NCI-H1694 treated with DMSO at 0.1 percent for 48 hours (cell line): ENCODE measurements at places on chromosomes 11 and 22.

DNA sequence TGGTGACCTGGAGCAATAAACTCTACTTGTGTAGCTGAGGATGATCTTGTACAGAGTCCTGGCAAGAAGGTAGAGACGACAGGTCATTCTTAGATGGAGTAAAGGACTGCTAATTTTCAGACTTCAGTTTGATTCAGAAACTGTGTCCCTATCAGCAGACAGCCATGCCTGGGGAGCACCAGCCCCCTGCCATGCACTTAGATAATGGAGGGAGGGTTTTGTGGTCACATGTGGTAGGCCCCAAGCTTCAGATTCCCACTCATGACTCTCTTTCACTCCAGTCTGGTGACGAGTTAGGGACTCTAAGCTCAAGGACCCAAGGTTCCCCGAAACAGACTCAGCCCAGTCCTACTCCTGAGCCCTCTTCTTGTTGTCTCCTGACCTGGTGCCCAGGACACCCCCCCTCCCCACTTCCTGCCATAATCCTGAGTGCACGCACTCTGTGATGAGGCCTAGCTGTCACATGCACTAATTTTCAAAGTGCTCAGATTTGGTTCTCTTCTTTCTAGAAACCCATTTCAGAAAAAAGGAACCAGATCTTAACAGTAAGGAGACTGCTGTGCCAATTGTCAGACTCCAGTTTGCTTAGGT, 10.2 kb upstream of the AMPD3 start:
- DNase-seq = no peak

GRCh38 chr11:78295991-78296930, 107.5 kb downstream of the USP35 start:
- DNase-seq = no peak

- DNase-seq = no peak
Observed at GRCh38 chr22:46526244-46526839, 11.1 kb downstream of the CELSR1 start.

- DNase-seq = no peak
Observed at GRCh38 chr11:35327829-35328228, 91.5 kb downstream of the SLC1A2 start.

- no peak for DNase-seq
Observed at GRCh38 chr11:33703234-33703633, 2.6 kb upstream of the C11orf91 start.

- DNase-seq = no peak
Observed at GRCh38 chr22:17587629-17588028, 24.3 kb downstream of the SLC25A18 start.

GRCh38 chr22:18113680-18114394, 3.2 kb downstream of the TUBA8 start:
- no peak for DNase-seq

- no peak for DNase-seq
Observed at GRCh38 chr11:121557348-121557747, 104.6 kb upstream of the SORL1-AS1 start.

GRCh38 chr11:87144252-87144651, 106.5 kb downstream of the TMEM135 start:
- DNase-seq = no peak

GRCh38 chr11:84541731-84542340, 1085.3 kb downstream of the DLG2 start:
- no peak for DNase-seq

DNA sequence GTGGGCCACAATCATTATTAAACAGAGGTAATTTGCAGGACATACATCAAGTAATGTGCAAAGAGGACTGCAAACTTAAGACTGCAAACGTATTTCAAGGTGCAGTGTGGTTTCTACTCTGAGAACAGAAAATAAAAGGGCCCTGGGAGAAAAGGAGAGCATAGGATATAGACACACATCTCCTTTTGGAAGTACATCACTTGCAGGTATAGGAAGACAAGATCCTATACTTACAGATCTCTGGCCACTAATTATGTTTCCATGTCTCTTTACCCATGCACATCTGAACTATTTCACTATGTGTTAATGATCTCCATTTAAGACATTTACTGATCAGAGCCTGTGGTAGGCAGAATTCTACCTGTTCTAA, 47.7 kb downstream of the PIWIL3 start:
- no peak for DNase-seq

- no peak for DNase-seq
Observed at GRCh38 chr22:29388759-29389090, 355 bp upstream of the AP1B1 start.

GRCh38 chr11:71120471-71120896, 131.9 kb downstream of the SHANK2 start:
- DNase-seq = peak; percentile 50

DNA sequence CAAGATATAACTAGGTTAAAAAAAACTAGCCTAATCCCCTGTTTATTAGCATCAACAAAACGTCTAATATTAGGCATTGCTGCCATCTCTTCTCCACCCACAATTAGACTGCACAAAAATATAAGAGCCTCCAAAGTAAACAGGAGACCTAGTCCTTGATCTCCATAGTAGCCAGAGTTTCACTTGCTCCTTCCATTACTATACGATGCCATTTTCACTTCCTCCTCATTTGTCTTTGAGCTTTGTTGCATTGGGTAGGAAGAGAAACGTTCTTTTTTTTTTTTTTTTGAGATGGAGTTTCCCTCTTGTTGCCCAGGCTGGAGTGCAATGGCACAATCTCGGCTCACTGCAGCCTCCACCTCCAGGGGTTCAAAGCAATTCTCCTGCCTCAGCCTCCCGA, 42.3 kb upstream of the RDX start:
- DNase-seq = no peak

- peak; percentile 93 for DNase-seq
Observed at GRCh38 chr11:12319461-12319951, 57.9 kb upstream of the PARVA start.

GRCh38 chr11:112694813-112695212, 266.4 kb upstream of the NCAM1 start:
- DNase-seq = no peak

DNA sequence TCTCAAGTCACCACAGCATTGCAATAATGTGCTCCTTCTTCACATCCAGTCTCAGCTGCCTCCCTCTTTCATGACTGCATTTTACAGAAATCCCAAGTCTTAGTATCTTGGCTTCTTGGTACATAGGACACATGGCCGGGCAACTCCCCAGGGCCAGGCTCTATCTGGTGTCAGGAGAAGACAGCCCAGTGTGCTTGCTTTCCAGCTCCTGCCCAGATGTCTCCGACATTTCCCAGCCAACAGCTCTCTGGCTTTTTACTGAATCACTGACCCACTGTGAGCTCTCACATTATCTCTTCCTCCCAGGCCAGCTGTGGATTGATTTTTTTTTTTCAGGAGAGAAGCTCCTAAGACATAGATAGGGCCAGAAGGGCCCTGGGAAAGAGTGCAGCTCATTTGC, 346.0 kb upstream of the C11orf87 start:
- no peak for DNase-seq

DNA sequence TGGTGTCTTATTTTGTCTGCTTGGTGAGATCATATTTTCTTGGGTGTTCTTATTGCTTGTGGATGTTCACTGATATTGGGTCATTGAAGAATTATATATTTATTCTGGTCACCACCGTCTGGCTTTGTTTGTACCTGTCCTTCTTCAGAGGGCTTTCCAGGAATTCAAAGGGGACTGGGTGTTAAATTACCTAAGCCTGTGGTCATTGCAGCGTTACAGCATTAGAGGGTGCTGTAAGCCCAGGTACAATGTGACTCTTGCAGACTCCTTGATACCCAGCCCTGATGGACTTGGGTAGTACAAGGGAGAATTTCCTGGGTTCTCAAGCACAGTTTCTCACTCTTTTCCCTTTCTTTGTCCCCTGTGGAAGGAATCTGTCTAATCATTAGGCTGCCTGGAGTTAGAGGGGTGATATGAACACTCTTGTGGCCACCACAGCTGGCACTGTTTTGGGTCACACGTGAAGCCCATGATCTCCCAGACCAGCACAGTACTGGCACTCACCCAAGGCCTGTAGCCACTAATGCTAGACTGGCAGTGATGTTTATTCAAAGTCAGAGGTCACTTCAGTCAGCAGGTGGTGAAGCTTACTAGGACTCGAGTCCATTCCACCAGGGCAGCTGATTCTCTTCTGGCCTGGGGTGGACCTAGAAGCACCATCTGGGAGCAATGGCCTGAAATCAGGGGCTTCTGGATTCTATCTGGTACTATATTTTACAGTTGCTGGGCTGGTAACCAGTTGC, 56.1 kb upstream of the NARS2 start:
- no peak for DNase-seq

DNA sequence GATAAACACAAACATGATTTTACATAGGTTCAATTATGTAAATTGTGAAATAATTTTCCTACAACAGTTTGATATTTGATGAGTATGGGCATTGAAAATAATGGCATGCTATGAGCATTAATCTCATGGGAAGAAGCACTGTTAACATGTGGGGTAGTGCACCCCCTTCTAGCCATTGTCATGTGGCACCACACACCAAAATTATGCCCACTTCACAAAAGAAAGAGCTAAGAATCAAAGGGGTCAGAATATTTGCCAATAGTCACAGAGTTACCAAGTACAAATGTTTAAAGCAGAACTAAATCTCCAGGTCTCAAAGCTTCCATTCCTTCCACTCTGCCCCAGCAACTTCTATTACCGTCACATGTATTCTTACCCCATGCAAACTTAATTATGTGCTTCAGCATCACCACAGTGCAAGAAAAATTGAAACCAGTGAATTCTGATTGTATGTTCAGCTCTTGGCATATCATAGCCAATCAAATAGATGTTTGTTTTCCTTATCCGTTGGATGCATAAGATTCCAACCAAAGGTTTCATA, 1273.8 kb downstream of the FAM181B start:
- DNase-seq = no peak

- DNase-seq = no peak
Observed at GRCh38 chr11:124674168-124674517, 439 bp downstream of the SPA17 start.

DNA sequence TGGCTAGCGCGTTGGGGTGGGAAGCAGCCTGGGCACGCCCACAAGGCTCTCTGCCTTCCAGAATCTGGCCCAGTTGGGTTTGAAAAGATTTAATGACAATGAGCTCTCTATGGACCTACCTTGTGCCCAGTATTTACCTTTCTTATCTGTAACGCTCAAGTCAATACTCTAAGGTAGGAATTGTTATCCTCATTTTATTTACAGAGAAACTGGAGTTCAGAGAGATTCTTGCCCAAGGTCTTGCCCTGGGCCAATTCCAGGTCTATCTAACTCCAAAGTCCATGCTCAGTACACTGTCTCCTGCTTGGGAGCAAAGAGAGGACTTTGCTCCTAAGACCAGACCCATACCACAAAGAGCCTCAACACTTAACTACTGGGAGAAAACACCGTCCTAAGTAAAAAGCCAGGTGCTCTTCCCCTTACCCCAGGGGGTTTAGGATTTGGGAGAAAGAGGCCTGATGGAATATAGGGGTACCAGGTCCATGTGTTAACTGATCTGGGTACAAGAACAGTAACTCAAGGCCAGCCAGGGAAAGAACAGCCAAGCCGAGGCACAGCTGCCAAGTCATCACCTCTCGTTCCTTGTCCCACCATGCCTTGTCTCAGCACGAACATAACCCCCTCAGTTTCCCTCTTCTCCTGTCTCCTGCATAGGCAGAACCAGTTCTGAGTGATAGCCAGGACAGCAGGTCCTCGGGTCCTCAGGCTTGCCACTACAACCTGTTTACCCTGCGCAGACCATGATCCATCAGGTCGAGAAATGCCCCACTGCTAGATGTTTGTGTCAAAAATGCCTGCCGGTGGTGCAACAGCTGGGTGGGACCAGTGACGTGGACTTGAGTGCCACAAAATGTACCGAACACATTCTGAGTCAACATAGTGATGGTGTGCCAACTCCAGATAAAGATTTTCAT, 14.6 kb downstream of the APOA4 start:
- no peak for DNase-seq

DNA sequence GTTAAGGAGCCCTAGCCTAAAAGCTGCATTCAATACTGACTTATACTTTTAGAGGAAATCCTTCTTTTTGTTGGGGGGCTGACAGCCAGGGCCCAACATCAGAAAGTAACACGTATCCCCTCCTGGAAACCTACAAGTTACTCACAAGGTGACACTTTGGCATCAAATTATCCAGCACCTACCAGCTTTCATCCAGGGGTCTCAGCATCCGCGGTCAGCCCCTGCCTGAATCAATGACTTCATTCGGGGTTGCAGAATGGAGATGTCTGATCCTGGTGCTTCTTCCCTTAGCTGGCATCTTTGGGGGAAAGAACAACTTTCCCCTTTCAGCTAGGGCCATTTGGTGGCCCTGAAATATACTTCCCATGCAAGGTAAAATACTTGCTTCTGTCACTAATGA, 5.3 kb upstream of the NAP1L4 start:
- DNase-seq = no peak

DNA sequence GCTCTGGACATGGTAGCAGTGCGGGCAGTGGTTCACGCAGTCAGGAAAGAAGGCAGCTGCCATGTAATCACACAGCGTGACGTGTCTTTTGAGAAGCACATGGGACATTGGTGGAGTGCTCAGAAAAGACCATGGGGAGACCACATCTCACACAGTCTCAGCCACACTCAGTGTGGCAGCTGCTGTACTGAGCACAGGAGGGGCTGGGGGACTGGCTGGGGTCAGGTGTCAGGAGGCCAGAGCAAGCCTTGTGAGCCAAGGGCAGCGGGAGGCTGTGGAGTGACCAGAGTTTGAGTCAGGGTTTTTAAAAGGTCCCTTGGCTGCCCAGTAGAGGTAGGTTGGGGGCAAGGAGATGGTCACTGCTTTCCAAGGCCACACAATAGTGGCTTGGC, 18.5 kb downstream of the CLDN5 start:
- DNase-seq = no peak

DNA sequence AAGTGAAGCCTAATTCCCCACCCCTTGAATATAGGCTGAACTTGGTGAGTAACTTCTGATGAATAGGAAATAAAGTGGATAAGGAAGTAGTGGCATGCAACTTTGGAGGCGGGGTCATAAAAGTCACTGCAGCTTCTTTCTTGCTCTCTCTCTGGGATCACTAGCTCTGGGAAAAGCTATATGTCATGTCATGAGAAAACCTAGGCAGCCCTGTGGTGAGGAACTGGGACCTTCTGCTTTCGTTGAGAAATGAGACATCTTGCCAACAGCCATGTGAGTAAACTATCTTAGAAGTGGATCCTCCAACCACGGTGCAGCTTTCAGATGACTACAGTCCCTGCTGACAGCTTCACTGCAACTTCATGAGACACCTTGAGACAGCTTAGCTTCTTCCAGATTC, 15.7 kb downstream of the ZNF214 start:
- DNase-seq = no peak
